SJCRH30 (cell line): ENCODE measurements at places on chromosomes 3 and 15. TPM values are rescaled to one million over a fixed set of nuclear protein-coding genes. Genes with fewer than 3 reads are reported as not detected.

DNA sequence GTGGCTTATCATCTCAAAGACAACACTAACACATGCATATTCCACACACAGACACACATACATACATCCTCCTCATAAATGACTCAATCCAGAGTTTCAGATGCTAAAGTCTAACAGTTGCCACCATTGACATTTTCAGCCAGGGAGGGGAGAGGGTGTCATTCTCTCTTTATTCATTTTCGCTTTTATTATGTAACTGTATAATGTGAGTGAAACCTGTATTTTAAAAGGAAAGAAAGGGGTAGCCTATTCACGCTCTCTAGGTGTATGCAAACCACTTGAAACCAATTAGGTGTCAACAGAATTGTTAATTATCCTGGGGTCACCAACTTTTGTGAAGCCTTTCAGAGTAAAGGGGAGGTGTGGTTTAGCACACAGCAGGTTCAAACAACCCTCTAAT lies 1282.9 kb downstream of the ROBO2 start:
- DNase-seq: no peak

Gene POTEB3
- total RNA-seq: not detected in 2 replicates

DNA sequence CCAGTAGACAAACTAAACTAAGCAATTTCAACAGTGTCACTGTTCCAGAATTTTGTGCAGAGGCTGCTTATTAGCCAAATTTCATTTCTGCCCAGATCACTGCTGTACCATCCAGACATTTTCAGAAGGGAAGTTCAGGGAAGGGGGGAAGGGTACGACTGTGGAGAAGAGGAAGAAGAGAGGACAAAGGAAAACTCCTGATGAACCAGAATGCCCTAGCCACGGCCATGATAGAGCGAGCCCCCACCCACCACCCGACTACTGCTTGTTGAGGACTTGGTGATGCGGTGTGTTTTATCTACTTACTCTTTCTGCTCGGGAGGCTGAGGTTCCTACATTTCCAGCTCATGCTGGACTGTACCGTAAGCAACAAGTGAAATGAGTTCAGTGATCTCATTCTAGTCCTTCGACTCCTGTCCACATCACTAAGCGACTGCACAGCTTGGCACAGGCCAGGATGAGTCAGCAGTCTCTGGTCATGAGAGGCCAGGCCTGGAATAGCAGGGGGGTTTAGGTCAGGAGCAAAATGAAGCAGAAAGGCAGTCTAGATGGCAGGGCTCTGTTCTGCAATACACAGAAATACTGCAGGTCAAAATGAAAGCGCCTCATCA lies 330.8 kb downstream of the TIGIT start:
- peak; percentile 75 for DNase-seq

DNA sequence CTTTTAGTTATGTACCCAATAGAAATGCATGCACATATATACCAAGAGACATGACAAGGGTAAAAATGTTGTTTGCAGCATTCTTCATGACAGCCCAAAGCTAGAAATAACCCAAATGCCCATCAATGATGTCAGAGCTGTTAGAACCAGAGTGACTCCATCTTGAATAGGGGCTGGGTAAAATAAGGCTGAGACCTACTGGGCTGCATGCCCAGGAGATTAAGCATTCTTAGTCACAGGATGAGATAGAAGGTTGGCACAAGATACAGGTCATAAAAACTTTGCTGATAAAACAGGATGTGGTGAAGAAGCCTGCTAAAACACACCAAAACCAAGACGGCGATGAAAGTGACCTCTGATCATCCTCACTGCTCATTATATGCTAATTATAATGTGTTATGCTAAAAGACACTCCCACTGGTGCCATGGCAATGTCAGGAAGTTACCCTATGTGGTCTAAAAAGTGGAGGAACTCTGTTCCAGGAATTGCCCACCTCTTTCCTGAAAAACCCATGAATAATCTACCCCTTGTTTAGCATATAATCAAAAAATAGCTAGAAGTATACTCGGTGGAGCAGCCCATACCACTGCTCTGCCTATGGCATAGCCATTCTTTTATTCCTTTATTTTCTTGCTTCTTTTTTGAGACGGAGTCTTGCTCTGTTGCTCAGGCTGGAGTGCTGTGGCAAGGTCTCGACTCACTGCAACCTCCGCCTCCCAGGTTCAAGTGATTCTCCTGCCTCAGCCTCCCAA lies 32.9 kb downstream of the ZBTB11 start:
- DNase-seq: peak; percentile 41

DNA sequence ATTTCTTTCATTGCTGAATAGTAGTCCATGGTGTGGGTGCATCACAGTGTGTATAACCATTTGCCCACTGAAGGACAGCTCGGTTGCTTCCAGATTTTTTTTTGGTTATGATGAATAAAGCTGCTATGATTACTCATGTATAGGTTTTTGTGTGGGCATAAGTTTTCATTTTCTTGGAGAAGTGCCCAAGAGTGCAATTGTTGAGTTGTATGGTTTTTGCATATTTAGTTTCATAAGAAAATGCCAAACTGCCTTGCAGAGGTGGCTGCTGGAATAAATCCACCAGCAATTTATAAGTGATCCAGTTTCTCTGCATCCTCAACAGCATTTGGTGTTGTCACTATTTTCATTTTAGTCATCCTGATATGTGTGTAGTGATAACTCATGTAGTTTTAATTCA lies 8.4 kb upstream of the SPESP1 start:
- no peak for DNase-seq

Gene TERC
- 20.6 and 62.1 TPM in 2 replicates for total RNA-seq

Gene KIF15
- 41.9 and 46.9 TPM in 2 replicates for total RNA-seq
